Stimulated activated CD8-positive, alpha-beta memory T cell treated with anti-CD3 and anti-CD28 coated beads, Interleukin-4, amount 100 ng/mL, for 1 hour (primary cell): ENCODE measurements at places on chromosomes 7 and 10.

- no peak for DNase-seq
These were observed 1.2 kb downstream of the FERD3L start for GRCh38 chr7:19143881-19144574.

- no peak for DNase-seq
These were observed 42.2 kb upstream of the MTPAP start for GRCh38 chr10:30391266-30391665.

- no peak for DNase-seq
These were observed 39.3 kb downstream of the SEC23IP start for GRCh38 chr10:119931871-119932270.

- DNase-seq, result no peak
These were observed 49.1 kb downstream of the APBB1IP start for GRCh38 chr10:26486990-26487850.

DNA sequence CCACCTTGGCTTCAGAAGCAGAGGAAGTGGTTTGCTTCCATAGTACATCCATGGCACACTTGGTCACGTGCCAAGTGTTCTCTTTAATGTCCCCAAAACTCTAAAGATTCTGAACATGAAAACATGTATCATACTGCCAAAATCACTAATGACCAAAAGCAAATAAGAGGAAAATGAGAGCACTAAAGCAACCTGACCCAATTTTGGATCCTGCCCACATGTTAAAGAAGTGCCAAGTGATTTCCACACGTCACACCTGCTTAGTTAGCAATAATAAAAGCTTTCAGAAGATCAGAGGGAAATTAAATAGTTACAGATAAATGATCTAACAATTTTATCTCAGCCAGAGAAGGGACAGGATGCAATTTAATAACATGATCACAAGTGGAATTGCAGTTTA is 1170.0 kb downstream of the XPNPEP1 start:
- DNase-seq, result no peak

DNA sequence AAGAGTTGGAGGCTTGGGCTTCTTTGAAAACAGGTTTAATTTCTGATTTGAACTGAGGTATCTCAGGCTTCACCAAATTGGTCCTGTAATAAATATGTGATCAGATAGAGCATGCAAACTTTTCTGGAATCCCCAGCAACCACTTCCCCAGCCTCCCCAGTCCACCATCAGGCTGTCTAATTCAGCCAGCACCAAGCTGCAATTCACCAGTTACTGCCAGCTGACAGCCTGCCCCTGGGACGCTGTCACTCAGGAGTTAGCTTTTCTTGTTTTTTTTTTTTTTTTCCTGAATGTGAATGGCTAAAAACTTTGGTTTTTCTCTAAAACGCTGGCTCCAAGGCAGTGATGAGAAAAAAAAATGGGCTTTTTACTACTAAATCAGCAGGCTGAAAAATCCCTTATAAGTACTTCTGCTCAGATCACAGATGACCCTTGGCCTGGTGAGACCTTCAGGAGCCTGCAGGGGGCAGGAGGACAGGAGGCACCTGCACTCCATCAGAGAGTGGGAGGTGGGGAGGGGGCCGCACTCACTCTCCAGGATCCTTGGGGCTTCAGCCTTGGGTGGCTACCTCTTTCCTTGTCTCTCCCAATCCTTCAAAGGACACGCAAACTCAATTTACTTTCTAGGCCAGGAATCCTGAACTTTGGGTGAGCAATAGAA is 349.4 kb downstream of the GATA3 start:
- no peak for DNase-seq
